ENCODE measurements at places on chromosomes 7 and 10.

- DNase-seq, result no peak
Measured at GRCh38 chr10:82340166-82340565, 465.2 kb downstream of the NRG3 start.

GRCh38 chr7:128703609-128704241 lies 31.6 kb downstream of the GARIN1A start:
- DNase-seq, result no peak

DNA sequence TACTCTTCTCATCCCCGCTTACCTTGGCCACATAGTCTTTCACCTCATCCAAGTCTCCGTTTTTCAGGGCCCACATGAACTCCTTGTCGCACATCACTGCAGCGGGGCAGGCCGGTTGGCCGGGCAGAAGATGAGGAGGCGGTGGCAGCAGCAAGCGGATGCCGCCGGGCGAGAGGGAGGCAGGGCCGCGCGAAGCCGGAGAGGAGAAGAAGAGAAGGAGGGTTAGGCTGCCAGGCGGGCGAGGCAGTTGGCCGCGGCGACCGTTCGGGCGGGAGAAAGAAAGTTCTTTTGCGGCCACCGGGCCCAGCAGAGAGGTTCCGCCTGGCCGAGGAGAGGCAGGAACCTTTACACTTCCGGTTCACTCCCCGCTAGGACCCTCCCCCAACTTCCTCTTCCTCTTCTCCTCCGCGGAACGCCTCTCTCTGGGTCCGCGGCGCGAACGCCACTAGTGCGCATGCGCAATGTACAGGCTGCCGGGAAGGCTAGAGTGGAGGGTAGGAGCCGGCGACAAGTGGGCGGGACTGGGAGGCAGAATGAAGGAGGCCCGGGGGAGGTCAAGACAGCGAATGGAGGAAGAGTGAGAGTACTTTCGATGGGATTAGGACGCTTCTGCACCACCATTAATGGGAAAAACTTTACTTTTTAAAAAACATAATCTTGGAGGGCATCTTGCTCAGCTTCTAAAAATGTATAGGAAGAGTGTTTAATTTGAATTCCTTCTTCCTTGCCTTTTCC lies at the start of gene MTPN:
Gene MTPN (minus strand): TSS at position 353 of the 735 bp plus-strand sequence. CDS start 259 bp downstream, at position 94.
- peak; percentile 98 for DNase-seq

DNA sequence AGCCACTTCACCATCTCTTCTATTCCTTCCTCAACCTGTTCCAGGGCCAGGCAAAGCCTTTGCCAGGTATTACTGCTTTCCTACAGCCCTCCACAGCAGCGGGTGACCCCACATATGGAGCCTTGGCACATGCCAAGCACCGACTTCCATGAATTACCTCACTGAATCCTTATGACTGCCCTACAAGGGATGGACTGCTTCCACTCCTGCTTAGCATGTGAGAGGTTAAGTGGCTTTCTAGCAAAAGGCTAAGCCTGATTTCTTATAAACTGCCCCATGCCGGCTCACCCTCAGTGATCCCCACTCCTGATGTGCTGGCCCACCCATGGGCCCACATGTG lies 44.0 kb upstream of the PDLIM1 start:
- no peak for DNase-seq

GRCh38 chr10:59970396-59971368 lies 64.3 kb upstream of the CCDC6 start:
- DNase-seq, result no peak

DNA sequence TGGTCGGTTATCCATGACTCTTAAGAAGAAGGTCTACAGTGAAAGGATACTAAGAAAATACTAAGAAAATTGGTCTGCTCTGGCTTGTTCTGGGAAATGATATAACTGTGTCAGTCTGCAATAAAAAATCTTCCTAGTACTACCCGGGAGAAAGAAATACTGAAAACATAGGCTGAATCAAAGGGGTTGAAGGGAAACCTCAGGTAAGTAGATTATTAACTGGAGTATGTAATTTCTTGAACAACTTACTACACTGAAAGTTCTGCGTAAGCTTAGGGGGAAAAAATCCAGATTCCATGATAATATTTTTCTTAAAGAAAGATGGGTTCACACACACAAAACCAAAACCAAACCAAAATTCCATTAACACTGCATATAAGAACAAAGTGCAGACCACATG lies 143.3 kb downstream of the KMT2E start:
- DNase-seq, result no peak

- no peak for DNase-seq
Measured at GRCh38 chr10:6416892-6417512, 163.1 kb downstream of the PRKCQ start.

DNA sequence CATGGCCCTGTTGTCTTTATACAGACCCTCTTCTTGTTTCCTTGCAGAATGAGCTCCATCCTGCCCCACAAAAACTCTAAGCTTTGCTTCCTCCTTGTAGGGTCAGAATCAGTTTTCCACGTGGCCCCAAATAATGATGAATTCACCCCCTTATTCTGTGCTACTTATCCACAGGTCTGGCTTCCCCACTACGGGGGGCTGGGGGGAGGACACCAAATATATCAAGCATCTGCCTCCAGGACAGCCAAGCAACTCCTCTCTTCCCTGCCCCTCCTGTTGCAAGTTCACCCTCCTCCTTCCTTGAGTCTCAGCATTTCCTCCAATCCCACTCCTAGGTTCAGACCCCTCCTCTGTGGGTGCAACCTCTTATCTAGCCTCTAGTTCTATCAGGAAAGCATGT lies 743.3 kb downstream of the GRID1 start:
- DNase-seq, result no peak

DNA sequence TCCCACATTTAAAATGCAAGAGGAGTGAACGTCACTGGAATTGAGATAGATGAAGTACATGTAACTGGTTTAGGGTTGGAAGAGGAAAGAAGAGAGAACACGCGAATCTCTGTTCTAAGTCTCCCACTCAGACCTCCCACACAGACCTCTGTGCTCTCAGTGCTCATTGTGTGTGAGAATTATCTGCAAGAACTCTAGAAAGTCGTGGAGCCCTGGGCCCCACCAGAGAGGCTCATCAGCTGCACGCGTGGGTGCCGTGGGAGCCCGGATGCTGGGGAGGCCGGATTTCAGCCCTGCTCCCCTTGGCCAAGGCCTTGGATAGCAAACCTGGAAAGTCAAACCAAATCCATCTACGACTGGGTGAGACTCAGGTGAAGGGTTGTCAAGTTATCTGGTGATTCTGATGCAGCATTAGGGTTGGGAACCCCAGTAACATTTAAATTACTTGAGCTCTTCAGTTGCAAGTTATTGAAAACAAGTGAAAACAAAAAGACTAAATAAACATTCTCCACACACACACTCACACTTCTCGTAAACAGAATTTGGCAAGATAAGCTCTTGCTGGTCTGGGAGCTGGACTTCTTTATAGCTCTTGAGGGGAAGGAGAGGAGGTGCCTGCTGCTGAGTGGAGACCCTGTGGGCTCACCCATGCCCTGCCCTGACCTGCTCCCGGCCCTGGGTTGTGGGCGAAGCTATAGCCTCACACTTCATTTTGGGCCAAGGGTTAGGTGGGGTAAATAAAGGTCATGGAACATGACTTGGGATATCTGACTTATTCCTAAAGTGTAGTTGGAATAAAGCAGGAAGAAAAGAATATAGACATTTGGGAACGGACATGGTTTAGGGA lies 250.3 kb downstream of the ADARB2 start:
- DNase-seq, result no peak

DNA sequence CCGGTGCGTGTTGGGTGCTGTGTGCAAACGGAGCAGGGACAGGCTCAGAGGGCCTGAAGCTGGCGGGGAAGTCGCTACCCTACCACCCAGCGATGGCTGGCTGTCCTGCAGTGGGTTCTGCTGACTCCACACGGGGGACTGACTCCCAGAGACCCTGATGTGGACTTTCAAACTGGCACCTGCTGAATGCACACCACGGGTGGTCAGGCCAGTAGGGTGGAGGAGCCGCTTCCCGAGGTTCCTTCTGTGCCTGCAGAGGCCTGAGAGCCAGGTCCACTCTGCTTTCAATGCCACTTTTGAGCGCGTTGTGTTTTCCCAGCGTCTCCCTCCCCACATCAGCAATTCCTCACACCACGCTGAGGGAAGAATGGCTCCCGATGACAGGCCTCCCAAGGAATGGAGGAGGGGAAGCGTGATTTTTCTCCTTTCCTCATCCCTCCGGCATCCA lies 135.3 kb downstream of the ADARB2 start:
- no peak for DNase-seq

DNA sequence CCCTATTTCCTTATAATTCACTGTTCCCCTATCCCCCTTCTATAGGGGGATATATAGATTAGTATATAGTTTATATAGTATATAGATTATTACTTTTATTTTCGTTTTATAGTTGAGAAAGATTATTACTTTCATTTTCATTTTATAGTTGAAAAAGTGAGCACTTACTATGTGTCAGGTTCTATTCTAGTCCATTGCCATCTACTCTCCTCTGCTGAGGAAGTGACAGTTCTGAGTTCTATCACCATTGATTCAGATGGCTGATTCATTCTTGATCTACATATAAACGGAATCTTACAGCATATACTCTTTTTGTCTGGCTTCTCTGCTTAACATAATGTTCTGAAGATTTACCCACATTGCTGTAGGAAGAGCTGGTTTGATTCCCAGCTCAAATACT lies 20.7 kb upstream of the CAV2 start:
- no peak for DNase-seq

DNA sequence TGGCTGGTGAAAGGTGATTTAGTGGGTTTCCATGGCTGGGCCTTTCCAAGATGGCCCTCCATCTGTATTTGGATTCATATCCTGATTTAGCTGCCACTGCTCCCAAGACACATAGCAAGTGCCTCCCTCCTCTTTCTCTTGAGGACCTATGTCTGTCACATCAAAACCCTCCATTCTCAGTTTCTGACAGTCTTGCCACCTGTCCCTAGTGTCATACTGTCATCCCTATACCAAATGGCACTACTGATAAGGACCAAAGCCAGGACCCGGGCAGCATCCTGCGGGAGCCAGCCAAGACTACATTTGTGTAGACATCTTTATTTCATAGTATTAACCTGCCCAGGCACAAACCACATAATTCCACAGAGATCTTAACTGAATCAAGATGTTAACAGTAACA lies 34.8 kb downstream of the PNLIPRP2 start:
- DNase-seq, result no peak

- no peak for DNase-seq
Measured at GRCh38 chr7:45564886-45565455, 9.2 kb upstream of the ADCY1 start.

- DNase-seq, result no peak
Measured at GRCh38 chr10:72252972-72253371, 20.8 kb upstream of the DDIT4 start.

DNA sequence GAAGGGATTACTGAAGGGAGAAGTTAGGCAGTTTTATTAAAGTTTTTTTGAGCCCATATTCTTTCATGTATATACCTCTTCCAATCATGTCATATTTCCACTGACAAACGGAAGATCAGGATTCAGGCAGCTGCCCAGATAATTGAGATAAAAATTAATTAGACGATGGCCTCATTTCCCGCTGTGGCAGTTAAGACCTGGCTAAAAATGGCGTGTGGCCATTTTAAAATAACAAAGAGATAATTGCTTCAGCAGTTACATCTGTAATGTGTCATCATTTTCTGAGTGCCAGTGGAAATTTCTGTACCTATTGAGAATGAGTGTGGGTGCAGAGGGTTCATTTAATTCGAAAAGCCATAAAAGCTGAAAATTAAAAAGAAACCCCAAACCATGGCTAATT lies 215.1 kb downstream of the STK31 start:
- DNase-seq, result no peak

GRCh38 chr7:110557-111232 lies 81.7 kb upstream of the FAM20C start:
- no peak for DNase-seq

- DNase-seq, result no peak
Measured at GRCh38 chr10:30185341-30185740, 126.0 kb upstream of the JCAD start.

DNA sequence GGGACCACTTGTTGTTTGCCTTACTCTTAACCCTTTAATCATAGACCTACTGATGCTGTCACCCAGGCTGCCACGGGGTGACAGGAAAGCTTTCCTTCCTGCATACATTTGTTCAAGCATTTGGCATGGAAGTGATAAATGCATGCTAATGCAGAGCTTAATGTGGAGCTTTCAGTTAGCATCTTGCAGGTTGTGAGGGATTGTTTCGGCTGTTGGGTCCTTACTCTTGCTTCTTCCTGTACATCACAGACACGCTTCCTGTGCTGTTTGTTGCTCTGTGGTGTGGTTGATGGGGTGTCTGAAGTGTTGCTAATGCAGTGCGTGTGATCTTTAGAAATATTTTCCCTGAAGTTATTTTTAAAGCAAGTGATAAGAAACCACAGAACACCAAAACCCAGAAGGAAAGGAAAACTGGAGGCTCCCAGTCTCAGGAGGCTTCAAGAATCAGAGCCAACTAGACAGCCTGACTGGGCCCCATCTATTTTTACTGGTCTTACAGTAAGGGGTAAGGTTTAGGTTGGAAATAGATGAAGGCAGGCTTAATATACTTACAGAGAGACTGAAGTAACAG lies 143.1 kb downstream of the CHN2 start:
- DNase-seq, result peak; percentile 47

DNA sequence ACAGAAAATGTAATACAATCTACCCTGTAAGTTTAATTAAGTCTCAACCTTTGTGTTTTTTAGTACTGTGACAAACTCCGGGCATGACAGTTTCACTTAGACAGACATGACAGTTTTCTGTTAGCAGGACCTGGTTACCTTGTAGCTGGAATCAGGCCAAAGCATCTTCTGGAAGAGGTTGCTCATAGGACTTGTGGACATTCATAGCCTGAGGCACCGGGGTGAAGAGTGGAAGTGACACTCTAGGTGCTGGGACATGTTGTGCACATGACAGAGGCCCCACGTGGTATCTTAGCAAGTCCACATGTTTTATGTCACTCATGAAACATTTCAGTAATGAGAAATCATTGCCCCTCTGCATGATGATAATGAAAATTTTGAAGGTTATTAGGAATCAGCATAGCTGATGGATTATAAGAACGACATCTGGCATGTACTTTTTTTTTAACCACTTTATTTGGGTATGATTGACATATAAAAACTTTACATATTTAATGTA lies 441.4 kb downstream of the CNTNAP2 start:
- no peak for DNase-seq

- DNase-seq, result peak; percentile 80
Measured at GRCh38 chr7:151744656-151745638, 132.0 kb downstream of the PRKAG2 start.

GRCh38 chr10:43825421-43825820 lies 176.7 kb upstream of the ZNF32 start:
- DNase-seq, result no peak

DNA sequence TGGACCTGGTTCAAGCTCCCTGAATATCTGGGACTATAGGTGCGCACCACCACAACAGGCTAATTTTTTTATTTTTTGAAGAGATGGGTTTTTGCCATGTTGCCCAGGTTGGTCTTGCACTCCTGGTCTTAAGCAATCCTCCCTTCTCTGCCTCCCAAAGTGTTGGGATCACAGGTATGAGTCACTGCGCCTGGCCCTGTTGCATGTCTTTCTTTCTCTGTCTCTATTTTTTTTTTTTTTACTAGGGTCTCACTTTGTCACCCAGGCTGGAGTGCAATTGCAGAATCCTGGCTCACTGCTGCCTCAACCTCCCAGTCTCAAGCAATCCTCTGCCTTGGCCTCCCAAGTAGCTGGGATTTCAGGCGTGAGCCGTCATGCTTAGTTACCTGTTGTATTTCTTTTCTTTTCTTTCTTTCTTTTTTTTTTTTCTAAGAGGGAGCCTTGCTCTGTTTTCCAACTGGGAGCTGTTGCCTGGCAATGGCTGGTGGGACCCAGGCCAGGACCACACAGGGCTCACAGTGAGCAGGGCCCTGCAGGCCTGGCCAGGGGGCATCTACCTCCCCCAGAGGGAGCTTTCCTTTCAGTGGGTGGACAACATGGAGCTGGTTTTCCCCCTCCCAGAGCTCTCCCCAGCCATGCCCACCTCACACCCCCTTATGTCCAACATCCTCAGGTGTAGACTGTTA lies 6.0 kb downstream of the MYL7 start:
- no peak for DNase-seq

Measured in CD4-positive, alpha-beta T cell treated with Interleukin-15 for 1 hour (primary cell).